Breast epithelium (tissue), 4 donors: ENCODE measurements at places on chromosomes 5 and 9.

GRCh38 chr9:37761511-37761910 is 7.9 kb downstream of the TRMT10B start:
- no peaks in the 10 kb centered on the region for H3K4me1 ChIP-seq
- H3K27ac ChIP-seq = no peak overlapping the region
- no peak for DNase-seq
- H3K36me3 ChIP-seq = no peaks in the 10 kb centered on the region

DNA sequence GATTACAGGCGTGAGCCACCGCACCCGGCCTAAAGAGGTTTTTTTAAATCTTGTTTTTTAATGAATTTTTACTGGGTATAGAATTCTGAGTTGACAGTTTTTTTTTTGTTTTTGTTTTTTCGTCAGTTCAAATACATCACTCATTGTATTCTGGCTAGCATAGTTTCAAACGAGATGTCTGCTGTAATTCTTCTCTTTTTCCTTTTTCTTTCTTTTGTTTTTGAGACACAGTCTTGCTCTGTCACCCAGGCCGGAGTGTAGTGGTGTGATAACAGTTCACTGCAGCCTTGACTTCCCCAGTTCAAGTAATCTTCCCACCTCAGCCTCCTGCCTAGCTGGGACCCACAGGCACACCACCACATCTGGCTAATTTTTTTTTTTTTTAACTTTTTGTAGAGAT is 2.2 kb upstream of the PRRT1B start:
- H3K4me3 ChIP-seq = no peak overlapping the region
- no peak for DNase-seq
- H3K27ac ChIP-seq = no peak overlapping the region
- H3K4me1 ChIP-seq = no peaks in the 10 kb centered on the region

DNA sequence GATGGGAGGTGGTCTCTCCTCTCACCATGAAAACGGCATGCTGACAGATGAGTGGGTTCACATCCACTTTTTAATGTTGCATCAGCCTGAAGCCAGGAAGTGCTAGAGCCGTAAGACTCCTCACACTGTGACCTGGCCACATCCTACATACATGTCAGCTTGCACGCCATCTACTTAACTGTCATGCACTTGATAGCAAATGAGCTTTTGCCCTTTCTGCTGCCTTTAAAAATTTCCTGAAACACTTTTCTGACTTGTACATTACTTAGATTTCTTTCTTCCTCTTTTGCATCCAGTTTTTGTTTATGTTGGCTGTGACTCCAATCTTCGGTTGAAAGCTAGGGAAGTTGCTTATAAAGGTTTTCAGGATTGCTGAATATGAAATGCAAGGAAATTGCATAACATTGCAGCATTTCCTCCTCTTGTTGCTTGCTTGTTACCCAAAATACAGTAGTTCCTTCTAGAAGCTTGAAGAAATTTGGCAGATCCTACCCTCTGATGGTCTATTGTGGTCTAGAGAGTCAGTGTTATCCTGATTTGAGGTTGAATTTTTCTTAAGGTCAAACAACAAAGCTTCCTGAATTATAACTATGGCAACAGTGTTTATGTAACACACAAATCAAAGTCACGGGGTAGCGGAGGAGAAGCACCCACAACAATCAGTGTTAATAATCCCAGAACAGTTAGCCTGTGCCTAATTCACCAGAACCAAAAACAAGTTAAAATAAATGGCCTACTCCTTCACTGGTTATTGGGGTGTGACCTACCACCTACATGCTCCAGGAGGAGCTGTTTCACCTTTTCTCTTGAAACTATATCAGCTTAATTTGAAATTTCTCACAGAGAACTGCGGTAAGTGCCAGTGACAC is 232.5 kb downstream of the ARHGAP26 start:
- H3K4me1 ChIP-seq = no peaks in the 10 kb centered on the region
- H3K27ac ChIP-seq = peak overlapping the region; percentile 73
- no peaks in the 10 kb centered on the region for H3K36me3 ChIP-seq
- H3K27me3 ChIP-seq = no peaks in the 10 kb centered on the region
- no peak overlapping the region for H3K4me3 ChIP-seq
- DNase-seq = no peak

DNA sequence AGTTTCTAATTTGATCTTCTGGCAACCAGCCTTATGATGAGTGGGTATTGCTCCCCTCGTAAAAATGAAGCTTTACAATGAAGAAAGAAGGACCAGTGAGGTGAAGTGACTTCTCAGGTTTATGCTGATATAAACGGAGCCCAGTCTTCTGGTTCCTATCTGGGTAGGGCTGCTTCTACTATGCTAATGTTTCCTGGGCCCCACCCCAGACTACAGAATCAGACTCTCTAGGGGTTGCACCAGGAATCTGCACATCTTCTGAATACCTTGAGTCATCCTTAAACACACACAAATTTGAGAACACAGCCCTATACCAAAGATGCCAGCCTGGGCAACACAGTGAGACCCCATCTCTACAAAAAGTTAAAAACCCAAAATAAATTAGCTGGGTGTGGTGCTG is 16.2 kb downstream of the BTF3 start:
- no peak overlapping the region for H3K4me3 ChIP-seq
- no peaks in the 10 kb centered on the region for H3K4me1 ChIP-seq
- H3K27ac ChIP-seq = peak overlapping the region; percentile 81
- H3K36me3 ChIP-seq = no peaks in the 10 kb centered on the region
- no peaks in the 10 kb centered on the region for H3K27me3 ChIP-seq
- no peak for DNase-seq

DNA sequence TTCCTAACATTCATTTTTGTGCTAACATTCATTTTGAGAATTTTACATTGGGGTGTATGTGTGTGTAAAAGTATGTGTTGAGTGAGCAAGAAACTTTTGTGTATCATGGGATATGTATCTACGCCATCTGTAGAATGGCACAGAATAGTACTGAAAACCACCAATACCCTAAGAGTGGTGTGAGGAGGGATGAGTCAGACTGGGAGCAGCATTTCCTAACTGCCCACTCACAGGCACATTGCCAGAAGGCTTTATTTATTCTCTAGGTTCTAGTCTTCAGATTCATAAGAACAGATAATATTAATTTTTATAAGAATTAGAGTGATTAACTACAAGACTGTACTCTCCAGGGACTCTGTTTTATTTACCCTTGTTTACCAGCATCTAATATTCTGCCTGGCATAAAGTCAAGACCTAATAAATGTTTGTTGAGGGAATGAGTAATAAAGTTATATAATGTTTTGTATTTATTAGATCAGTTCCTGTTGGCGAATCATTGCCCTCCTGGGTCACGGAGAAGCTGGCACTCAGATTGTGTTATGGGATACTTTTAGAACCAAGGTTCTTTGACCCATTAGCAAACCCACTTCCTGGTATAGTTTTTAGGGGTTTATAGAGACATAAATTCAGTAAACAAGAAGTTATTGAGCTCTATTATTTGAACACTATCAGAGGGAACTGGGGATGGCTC is 159.1 kb upstream of the PPP2R2B start:
- no peaks in the 10 kb centered on the region for H3K36me3 ChIP-seq
- H3K4me1 ChIP-seq = no peaks in the 10 kb centered on the region
- no peak for DNase-seq
